AG10803 (cell line): ENCODE measurements at places on chromosomes 2 and 18.
A peak's percentile ranks its signal among the peaks of the same experiment; 100 is the strongest.

- DNase-seq, result no peak
Observed at GRCh38 chr2:240347949-240348500, 87.4 kb upstream of the GPC1 start.

DNA sequence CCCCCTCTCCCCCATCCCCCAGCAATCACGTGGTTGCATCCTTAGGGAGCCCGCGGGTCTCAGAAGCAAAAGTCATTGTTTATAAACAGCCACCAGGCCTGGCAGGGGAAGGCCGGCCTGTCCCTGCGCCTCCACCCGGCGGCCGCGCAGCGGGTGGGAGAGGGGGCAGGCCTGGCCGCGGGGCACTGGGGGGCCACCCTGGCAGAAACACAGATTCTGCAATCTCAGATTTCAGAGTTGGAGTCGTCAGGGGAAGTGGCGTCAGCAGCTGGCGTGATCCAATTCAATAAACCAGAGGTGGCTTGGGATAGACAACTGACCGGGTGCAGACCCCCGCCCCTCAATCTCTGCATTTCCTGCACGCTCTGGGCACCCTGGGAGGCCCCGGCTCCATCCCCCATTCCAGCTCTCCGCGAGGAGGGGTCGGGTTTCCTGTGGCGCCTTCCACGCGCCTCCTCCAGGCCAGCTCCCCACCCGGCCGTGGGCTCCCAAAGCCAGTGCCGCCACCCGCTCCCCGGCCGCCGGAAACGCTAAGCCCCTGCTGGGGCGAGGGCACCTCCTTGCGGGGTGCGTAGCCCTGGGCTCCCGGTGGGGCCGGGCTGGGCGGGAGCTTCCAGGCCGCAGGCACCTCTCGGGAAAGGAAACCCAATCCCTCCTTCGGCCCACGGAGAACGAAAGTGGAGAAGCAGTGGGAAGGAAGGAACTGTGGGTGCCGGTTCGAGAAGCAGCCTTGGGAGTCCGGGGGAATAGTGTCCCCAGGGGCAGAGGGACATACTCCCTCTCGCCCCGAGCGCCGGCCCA, 1.1 kb downstream of the BIN1 start:
- DNase-seq, result peak; percentile 18

DNA sequence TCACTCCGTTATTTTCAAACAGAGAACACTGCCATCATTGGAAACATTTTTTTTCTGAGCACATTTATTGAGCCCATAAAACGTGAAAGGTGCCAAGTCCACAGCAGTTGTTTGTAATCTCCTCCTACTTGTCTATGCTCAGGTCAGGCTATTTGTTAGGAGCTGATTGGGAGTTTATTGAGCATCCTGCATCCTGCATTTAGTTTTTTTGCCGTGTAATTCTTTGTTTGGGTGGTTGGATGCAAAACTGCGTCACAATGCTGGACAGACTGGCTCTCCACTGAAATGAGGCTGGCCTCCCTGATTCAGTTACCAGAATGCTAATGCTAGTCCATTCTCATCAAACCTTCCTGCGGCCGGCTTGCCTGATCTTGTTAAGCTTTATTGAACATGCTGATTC, 71.4 kb downstream of the RAPGEF4 start:
- DNase-seq, result no peak

GRCh38 chr2:3094999-3095958, 282.3 kb downstream of the EIPR1 start:
- no peak for DNase-seq

- no peak for DNase-seq
Observed at GRCh38 chr2:871175-871727, 79.4 kb upstream of the SNTG2 start.
